ENCODE measurements at places on chromosomes 4 and X. TPM values are rescaled to one million over a fixed set of nuclear protein-coding genes. Genes with fewer than 3 reads are reported as not detected.

Gene RAPGEF2
- 24.7 TPM for total RNA-seq

Gene APOOL
- 12.0 TPM for total RNA-seq

- no peak overlapping the region for H3K4me3 ChIP-seq
- no peak for DNase-seq
- H3K27ac ChIP-seq = no peak overlapping the region
- H3K4me1 ChIP-seq = no peaks in the 10 kb centered on the region
Observed at GRCh38 chrX:14777525-14777924, 95.3 kb downstream of the FANCB start.

DNA sequence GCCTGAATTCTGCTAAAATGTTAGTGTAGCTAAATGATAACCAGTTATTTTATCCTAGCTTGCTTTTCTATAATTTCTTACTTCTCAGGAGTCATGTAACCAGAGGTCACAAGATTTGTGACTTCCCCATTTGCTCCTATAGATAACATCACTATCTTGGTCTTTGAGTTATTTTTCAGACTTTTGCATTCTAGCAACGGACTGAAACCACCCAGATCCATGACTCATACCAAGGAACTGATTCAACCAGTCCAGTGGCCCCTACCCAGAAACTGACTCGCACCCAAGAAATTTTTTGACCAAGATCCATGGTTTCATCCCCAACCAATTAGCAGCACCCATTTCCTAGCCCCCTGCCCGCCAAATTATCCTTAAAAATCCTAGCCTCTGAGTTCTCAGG, 50.0 kb downstream of the IQCM start:
- H3K36me3 ChIP-seq = no peaks in the 10 kb centered on the region
- no peaks in the 10 kb centered on the region for H3K4me1 ChIP-seq
- no peaks in the 10 kb centered on the region for H3K27me3 ChIP-seq
- no peak overlapping the region for H3K4me3 ChIP-seq
- no peak overlapping the region for H3K27ac ChIP-seq
- DNase-seq = no peak

DNA sequence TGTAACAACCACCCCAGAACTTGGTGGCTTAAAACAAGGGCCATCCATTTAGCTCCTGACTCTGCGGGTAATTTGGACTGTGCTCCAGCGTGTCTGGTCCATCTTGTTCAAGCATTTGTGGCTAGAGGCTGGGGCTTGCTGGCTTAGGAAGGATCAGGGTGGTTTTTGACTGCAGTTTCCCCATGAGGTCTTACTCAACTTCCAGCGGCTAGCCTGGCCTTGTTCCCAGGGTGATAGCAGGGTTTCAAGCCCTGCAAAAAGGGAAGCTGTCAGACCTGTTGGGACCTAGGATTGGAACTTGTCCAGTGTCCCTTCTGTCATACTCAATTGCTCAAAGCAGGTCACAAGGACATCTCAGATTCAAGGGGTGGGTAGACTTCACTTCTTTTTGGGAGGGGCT, 205.9 kb downstream of the STIM2 start:
- H3K4me1 ChIP-seq = no peaks in the 10 kb centered on the region
- DNase-seq = no peak
- peaks cover 8% of the 10 kb centered on the region for H3K27me3 ChIP-seq
- H3K36me3 ChIP-seq = no peaks in the 10 kb centered on the region
- no peak overlapping the region for H3K27ac ChIP-seq
